ENCODE measurements at places on chromosomes 12 and 14. TPM values are rescaled to one million over a fixed set of nuclear protein-coding genes. Genes with fewer than 3 reads are reported as not detected.

DNA sequence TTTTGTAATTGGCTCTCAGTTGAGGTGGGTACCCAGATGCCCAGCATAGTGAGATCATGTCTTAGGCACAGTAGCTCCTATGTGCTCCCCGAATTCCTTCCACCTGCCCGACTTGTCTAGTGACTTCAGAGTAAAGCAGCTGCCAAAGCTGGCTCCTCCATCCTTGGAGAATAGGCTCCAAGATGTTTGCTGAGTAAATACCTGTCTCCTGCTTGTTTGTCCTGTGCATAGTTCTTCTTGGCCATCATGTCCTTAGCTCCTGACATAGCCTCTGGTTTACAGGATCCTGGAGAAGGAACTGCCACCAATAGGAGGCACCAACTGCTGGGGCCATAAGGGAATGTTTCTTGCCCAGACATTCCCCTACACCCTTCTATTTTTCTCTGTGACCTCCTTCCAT lies 52.6 kb upstream of the CISTR start:
- no peak for DNase-seq

Gene FAM234B
- total RNA-seq: 12.8 TPM

Gene ACTR10
- total RNA-seq: 40.3 TPM

DNA sequence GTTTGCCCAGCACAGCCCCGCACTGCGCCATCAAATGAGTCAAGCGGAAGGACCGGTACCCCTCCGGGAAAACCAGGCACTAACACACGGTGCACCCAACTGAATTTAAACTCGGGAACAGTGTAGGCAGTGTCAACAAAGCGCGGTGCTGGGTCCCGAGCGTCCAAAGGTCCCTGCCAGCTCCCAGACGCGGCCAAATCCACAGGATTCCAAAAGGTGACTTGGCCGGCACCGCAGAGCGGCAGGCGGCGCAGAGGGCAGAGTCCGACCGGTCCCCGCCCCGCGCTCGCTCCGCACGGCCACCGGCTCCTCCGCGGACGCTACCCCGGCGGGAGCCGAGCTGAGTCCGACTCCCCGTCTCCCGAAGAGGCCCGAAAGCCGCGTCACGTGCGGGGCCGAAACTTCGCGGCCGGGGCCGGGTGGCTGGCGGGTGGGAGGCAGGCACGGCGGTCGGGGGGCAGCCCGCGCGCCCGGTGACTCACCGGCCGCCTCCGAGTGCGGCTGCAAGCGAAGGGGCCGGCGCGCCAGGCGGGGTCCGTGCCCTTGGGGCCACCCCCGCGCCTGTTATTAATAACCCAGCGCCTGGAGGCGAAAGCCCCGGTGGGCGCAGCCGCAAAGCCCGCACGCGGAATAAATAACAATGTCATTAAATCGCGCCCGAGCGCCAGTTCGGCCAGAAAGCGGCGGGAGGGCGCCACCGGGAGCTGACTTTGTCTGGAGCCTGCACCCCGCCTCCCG lies 863 bp downstream of the DENND5B start:
- no peak for DNase-seq

Gene RPGRIP1
- not detected for total RNA-seq

GRCh38 chr14:77286576-77286975 lies 15.6 kb upstream of the NGB start:
- DNase-seq: no peak

- DNase-seq: no peak
Measured at GRCh38 chr14:56210571-56210970, 92.4 kb downstream of the PELI2 start.

Gene SAMD15
- 1.8 TPM for total RNA-seq

All from pulmonary artery endothelial cell (primary cell).